Pancreas (tissue), 10 donors: ENCODE measurements at places on chromosomes 6 and 20.

- H3K36me3 ChIP-seq: no peaks in the 10 kb centered on the region
- no peaks in the 10 kb centered on the region for H3K27me3 ChIP-seq
- H3K4me1 ChIP-seq: no peaks in the 10 kb centered on the region
- H3K27ac ChIP-seq: no peak overlapping the region
- DNase-seq: no peak
These were observed 175.4 kb downstream of the IBTK start for GRCh38 chr6:82072121-82072521.

DNA sequence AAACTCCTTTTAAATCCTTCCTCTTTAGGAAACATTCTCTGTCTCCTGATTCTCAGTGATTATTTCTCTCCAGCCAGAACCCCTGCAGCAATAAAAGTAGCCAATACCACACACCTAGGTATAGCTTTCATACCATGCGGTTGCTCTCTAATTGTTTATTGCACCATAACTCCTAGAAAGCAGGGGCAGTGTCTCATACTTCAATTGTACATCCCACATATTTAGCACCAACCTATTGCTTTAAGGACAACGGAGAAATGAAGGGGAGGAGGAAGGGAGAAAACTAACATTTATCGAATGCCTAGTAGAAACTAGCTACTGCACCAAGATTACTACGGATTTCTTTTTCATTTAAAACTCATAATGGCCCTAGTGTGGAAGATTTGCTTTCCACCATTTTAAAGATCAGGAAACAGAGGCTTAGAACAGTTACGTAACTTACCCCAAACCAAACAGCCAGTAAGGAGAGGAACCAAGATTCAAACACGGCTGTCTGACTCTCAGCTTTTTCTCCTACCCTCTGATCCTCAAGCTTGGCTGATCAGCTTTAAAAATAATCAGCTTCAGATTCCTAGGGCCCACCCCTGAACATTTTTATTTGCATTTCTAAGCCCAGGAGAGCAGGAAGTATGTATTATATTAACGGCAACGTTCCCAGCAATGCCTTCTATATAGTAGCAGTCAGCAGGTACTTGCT is 43.4 kb upstream of the ATXN1 start:
- DNase-seq: no peak
- no peak overlapping the region for H3K4me3 ChIP-seq
- no peak overlapping the region for H3K27ac ChIP-seq
- no peaks in the 10 kb centered on the region for H3K36me3 ChIP-seq
- no peaks in the 10 kb centered on the region for H3K27me3 ChIP-seq

DNA sequence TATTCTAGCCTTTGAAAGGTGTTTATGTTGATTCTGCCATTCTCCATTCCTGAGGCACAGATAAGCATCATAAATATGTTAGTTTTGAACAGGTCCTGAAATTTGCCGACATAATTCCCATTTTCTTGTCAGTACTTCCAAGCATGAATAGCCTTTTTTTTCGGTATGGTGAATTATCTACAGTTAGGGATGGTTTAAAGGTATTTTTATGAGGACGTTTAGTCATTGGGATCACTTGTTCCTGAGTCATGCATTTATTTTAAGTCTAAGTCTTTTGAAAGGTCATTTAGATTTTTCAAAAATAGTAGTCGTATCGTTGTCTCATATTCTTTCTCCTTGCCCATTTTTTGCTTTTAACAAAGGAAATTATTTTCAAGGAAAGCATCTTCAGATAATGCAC is 98.7 kb downstream of the PHACTR3 start:
- no peak for DNase-seq
- no peaks in the 10 kb centered on the region for H3K36me3 ChIP-seq
- H3K4me1 ChIP-seq: no peaks in the 10 kb centered on the region
- no peak overlapping the region for H3K27ac ChIP-seq
- H3K27me3 ChIP-seq: no peaks in the 10 kb centered on the region

DNA sequence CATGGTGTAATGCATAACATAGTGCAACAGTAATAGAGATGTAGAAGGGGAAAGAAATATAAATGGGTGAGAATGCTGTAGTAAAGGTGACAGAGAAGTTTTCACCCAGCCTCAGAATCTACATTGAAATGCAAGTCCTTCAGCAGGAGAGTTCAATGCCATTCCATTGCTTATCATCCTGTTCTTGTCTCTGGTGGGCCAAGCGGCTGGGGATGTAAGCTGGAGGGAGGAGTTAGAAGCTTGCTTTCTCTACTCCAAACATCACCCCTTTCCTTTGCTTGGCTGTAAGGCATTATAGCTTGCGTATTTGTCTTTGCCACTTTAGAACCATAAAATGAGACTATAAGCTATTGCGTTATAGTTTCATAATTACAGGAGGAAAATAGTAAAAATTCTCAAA is 2.2 kb upstream of the FUT9 start:
- no peaks in the 10 kb centered on the region for H3K4me1 ChIP-seq
- H3K27ac ChIP-seq: no peak overlapping the region
- H3K27me3 ChIP-seq: no peaks in the 10 kb centered on the region

DNA sequence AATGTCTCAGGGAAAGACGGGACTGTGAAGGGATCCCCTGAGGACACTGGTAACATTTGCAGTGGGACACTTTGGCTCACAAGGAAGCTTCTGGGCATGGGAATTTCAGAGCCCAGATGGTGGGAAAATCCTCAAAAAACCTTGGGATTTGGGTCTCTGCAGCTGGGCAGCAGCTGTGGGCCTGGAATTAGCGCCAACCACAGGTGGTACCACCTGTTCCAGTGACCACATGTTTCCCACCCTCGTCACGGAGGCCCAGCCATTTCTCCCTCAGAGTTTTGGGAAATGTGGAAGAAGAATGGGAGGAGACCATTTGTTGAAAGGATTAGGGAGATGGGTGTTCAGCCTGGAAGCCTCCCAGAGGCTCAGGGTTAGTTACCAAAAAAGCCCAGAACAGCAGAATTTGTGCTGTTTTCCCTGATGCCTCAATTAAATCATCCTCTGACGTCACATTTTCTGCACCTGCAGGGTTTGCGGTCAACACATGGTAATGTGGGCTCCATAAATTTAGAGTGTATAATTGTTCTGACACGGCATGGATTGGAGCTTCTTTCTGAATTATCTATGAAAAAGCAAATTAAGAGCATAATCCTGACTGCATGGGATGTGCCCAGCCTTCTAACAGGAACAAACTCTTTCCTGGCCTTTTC is 34.4 kb downstream of the EDN3 start:
- no peaks in the 10 kb centered on the region for H3K27me3 ChIP-seq
- no peak overlapping the region for H3K27ac ChIP-seq
- no peaks in the 10 kb centered on the region for H3K4me1 ChIP-seq
- DNase-seq: no peak
- H3K4me3 ChIP-seq: no peak overlapping the region
- no peaks in the 10 kb centered on the region for H3K36me3 ChIP-seq

DNA sequence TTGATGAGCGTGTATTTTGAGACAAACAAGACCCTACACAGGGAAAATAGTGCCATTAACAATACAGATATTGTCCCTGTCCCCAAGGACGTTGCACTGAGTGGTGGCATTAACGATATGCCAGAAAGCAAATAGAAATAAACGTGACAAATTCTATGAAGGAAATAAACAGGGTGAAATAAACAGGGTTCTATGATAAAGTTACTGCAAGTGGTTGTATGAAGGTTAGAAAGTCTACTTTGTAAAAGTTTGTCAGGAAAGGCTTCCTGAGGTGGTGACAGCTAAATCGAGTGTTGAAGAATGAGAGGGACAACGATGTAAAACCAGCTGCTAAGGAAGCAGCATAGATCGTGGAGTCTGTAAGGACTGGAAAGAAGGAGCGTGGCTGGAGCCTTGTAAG is 380.2 kb downstream of the LAMA2 start:
- H3K27ac ChIP-seq: no peak overlapping the region
- DNase-seq: no peak

DNA sequence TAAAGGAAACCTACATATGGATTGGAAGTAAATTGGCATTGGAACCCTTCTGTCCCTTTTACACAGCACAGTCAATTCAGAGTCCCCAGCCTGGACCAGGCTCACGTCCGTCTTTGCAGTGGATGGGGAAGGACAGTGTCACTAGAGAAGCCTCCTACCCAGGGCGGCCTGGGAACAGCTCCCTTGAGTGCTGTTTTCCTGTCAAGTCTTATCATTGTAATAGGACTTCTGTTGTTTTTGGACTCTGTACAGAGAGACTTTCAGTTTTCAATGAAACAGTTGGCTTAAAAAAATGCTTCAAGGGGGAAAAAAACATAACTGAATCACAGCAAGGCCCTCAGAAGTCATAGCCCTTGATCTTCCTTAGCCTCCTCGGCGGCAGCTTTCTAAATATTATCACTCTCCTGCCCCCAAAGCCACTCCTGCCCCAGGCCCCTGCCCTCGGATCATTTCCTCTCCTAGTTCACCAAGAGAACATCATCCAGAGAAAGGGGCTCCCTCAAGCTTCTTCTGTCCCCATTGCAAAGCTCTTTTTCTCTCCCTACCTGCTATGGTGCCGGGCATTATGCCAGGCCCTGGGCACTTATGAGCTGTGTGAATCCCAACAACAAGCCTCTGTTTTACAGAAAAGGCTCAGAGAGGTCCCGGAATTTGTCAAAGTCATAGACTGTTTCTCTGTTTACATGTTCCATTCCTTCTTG is 37.8 kb upstream of the CNKSR3 start:
- H3K36me3 ChIP-seq: no peaks in the 10 kb centered on the region
- H3K4me1 ChIP-seq: peaks cover 11% of the 10 kb centered on the region
- H3K27ac ChIP-seq: peak overlapping the region; percentile 1
- no peak overlapping the region for H3K4me3 ChIP-seq
- DNase-seq: peak; percentile 45

DNA sequence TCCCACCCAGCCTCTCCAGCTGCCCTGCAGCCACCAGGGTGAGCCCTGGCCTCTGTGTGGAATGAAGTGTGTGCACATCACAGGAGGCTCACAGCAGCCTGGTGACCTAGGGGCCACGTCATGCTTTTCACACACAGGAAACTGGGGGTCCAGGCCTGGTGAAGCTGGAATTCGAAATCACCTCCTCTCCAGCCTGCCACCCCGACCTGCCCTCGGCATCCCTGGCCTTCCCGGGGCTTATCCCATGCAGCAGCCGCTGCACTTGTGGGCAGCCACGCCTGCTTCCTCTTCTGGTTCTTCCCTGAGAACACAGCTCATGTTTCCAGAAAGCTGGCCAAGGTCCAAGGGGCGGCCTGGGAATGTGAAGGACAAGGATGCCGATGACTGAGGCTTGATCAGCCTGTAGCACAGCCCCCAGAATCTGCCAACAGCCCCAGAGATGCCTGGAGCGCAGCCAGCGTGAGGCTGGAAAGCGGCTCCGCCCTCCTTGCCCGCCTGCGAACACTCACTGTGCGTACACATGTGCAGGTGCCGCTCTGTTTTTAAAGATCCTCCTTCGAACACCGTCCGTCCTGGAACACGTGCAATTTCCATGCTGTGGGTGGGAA is 4.2 kb upstream of the NTSR1 start:
- H3K27ac ChIP-seq: no peak overlapping the region
- DNase-seq: peak; percentile 76
- no peaks in the 10 kb centered on the region for H3K36me3 ChIP-seq
- no peak overlapping the region for H3K4me3 ChIP-seq
- H3K4me1 ChIP-seq: no peaks in the 10 kb centered on the region
- peaks cover 8% of the 10 kb centered on the region for H3K27me3 ChIP-seq

- no peak overlapping the region for H3K4me3 ChIP-seq
- H3K4me1 ChIP-seq: peaks cover 5% of the 10 kb centered on the region
- H3K27ac ChIP-seq: no peak overlapping the region
- H3K27me3 ChIP-seq: no peaks in the 10 kb centered on the region
These were observed 119.5 kb downstream of the ARHGAP18 start for GRCh38 chr6:129590408-129591022.

- no peaks in the 10 kb centered on the region for H3K27me3 ChIP-seq
- no peaks in the 10 kb centered on the region for H3K36me3 ChIP-seq
- no peak for DNase-seq
- H3K4me1 ChIP-seq: no peaks in the 10 kb centered on the region
These were observed 482.3 kb upstream of the MANEA start for GRCh38 chr6:95094751-95095663.

GRCh38 chr6:118912646-118913045 is 18.7 kb downstream of the ASF1A start:
- H3K4me1 ChIP-seq: no peaks in the 10 kb centered on the region
- no peaks in the 10 kb centered on the region for H3K27me3 ChIP-seq

DNA sequence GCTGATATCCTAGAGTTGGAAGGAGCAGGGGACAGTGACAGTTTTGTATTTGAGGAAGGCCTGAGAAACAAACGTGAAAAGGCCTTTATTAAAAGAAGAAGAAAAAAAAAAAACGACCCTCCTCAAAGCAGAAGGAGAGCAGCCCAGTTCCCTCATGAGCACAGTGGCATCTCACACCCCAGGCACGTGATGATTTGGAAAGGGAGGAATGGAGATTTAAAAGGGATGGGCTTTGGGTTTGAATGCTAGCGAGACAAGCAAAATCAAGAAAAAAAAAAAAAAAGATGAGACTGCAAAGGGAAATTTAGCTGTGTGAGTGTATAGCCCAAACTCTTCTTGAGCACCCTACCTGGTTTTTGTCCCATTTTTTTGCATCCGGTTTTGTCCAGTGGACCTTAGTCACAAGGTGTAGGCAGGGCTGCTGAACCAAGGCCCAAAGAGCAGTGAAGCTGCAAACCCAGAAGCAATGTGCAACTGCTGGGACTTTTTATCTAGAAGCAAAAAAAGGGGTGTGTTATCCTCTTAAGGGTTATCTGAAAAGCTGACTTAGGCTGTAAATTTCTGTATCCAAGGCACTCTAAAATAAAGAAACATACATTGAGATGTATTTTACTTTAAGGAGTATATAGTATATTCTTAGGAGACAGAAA is 54.5 kb upstream of the RREB1 start:
- H3K27me3 ChIP-seq: no peaks in the 10 kb centered on the region
- H3K36me3 ChIP-seq: no peaks in the 10 kb centered on the region
- DNase-seq: no peak
- H3K4me3 ChIP-seq: no peak overlapping the region

GRCh38 chr6:3751077-3751729 is at the start of gene PXDC1:
Gene PXDC1, minus strand, starts transcription at chr6:3751713. Its CDS starts 182 bp downstream, at chr6:3751531.
- H3K4me1 ChIP-seq: peaks cover 9% of the 10 kb centered on the region
- no peaks in the 10 kb centered on the region for H3K36me3 ChIP-seq
- peak within 1 kb of the TSS; percentile 96 for H3K27ac ChIP-seq
- DNase-seq: peak; percentile 73
- H3K27me3 ChIP-seq: no peaks in the 10 kb centered on the region

- H3K4me1 ChIP-seq: no peaks in the 10 kb centered on the region
- H3K4me3 ChIP-seq: no peak overlapping the region
- no peak for DNase-seq
- no peaks in the 10 kb centered on the region for H3K27me3 ChIP-seq
- H3K36me3 ChIP-seq: no peaks in the 10 kb centered on the region
These were observed 271.1 kb downstream of the CDC5L start for GRCh38 chr6:44658571-44658970.

DNA sequence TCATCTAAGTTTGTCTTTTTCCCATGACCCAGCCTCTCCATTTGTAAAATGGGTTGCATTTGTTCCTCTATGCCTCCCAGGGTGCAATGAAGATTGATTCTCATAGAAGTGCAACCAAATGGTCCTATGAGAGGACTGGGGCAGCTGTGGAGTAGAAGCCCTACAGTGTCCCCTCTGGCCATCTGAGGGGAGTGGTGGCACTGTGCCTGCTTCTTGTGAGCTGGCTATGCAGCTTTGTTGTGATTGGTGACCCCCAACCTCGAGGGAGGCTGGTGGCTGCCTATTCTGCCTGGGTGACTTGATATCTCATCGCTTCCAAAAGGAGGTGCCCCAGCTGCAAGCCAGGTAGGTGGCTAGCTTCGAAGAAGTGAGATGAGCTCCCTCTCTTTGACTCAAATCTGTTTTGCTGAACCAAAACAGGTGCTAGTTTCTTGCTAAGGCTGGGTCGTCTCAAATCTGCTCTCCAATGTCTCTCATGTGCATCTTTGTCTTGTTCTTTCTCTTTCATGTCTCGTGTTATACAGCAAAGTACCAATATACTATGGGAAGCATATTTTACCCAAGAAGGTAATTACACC is 33.9 kb downstream of the TXLNB start:
- no peaks in the 10 kb centered on the region for H3K36me3 ChIP-seq
- H3K27ac ChIP-seq: no peak overlapping the region
- H3K4me3 ChIP-seq: no peak overlapping the region
- no peaks in the 10 kb centered on the region for H3K4me1 ChIP-seq
- DNase-seq: no peak
- no peaks in the 10 kb centered on the region for H3K27me3 ChIP-seq
